Tibial artery (tissue), 4 donors: ENCODE measurements at places on chromosomes 16 and 17.
A peak's percentile ranks its signal among the peaks of the same experiment; 100 is the strongest.

GRCh38 chr17:57273490-57273889 lies 17.2 kb downstream of the MSI2 start:
- DNase-seq: no peak

DNA sequence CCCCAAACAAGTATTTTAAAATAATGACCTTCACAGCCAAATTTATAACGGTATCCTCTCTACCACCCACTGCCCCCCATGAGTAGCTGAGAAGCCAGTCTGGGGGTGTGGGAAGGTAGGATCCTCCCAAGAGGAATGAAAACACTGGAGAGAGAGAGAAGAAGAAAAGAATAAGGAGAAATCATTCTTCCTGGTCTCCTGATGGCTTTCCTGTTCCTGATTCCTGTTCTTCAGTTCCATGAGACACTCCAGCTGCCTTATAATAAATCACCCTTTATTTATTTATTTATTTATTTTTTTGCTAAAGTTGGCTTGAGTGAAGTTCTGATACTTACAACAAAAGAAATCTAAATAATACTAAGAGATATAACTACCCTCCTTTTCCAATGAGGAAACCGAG lies 56.4 kb upstream of the FAM20A start:
- no peak for DNase-seq

- DNase-seq: no peak
Measured at GRCh38 chr17:20800146-20800545, 220.6 kb downstream of the CDRT15L2 start.

DNA sequence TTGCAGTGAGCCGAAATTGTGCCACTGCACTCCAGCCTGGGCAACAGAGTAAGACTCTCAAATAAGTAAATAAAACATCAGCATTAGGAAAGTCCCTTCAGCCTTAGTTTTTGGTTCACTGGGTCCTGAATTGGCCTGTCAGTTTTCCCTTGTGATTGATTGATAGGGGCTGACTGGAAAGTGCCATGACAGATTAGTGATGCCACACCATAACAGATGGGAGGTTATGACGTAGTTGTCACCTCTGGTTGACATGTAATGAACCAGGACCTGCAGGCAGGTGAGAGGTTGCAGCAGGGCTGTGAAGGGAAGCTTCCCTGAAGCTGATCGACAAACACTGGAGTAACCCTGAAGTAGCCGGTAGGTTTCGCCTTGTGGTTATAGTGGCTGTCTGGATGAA lies 41.8 kb downstream of the CDH3 start:
- DNase-seq: no peak

GRCh38 chr17:61568219-61569072 lies 22.6 kb downstream of the NACA2 start:
- no peak for DNase-seq

- peak; percentile 60 for DNase-seq
Measured at GRCh38 chr17:76076765-76077583, 2.0 kb upstream of the ZACN start.

DNA sequence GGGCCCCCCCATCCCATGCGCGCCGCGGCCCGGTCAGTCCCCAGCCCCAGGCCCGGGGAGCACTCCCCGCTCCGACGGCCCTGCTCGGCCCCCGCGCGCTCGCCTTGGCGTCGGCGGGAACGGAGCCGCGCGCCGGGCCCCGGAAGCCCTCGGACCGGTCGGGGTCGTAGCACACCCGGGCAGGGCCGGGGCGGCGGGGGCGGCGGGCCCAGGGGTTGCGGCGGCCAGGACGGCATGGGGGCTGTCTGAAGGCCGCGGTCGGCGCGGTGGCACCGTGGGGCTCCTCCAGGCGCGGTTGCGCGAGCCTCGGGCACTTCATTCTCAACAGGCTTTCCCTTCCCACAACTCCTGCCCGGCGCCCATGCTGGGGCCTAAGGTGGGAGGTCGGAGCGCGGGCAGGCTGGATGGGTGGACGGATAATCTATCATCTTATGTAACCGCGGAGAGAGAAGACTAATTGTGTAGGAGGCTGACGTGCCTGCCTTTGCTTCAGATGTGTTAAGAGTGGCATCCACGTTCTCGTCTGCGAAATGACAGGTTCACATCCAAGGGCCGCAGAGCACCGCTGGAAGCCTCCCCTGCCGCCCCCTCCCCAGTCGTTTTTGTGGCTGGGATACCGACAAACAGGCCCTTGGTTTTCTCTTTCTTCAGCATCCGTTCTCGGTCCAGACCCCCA lies 708 bp downstream of the BAIAP2 start:
- DNase-seq: no peak

DNA sequence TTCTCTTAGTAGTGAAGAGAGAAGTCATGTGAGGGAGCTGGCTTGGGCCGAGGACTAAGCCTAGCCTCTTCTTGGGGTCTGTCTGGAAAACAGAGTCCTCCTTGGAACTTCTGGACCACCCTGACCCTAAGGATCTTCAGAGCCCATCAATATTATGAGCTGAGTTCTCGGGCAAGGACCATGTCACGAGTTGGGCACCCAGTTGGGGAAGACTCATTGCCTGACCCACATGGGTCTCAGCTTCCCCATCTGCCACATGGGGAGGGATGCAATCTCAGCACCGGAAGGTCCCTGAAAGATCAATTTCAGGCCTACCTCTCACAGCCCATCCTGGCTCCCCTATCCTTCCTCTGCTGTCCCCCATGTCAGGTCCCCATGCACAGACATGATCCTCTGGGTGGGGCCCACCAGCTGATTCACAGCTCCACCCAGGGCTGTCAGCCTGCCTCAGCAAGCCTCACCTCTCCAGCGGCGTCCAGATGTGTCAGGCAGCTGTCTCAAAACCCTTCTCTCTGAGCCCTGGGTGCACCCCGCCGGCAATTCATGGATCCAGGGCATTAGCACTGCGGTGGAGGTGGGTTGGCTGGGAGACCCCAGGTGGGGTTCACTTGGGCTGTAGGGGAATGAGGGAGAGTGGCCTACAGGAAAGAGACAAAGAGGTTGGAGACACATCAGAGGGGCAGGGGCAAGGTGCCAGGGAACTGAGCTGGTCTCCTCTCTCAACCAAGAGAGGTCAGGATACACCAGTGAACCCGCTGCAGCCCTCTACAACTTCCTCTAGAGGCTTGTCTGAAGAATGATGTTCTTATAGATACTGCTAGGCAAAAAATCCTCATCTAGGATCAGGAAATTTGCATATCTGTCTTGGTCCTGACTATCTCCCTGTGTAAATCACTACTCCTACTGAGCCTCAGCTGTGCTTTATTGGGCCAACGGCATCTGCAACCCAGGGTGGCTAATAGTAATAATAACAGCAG lies 1.8 kb downstream of the NLRP1 start:
- DNase-seq: no peak

DNA sequence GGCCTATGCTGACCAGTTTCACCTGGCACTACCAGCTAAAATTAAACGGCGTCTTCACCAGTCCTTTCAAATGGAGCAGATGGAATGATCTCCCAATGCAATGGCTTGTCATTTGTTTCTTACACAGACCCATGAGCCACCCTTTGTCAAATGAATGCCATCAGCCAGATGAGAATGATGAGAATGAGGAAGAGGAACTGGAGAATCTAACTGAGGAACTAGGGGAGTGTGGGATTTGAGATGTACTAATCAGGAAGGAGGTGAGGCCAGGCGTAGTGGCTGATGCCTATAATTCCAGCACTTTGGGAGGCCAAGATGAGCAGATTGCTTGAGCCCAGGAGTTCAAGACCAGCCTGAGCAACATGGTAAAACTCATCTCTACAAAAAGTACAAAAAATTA lies 116.4 kb downstream of the HS3ST3A1 start:
- no peak for DNase-seq

- no peak for DNase-seq
Measured at GRCh38 chr16:67780847-67781564, 25.4 kb downstream of the RANBP10 start.

GRCh38 chr16:69762814-69763598 lies 874 bp downstream of the WWP2 start:
- no peak for DNase-seq
